ACHN (cell line): ENCODE measurements at places on chromosomes 12 and 14.

DNA sequence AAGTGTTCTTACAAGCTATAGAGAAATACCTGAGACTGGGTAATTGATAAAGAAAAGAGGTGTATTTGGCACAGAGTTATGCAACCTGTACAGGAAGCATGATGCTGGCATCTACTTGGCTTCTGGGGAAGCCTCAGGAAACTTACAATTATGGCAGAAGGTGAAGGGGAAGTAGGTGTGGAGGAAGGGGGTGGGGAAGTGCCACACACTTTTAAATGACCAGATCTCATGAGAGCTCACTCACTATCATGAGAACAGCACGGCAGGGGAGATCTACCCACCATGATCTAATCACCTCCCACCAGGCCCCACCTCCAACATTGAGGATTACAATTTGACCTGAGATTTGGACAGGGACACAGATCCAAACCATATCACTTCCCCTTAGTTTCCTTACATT, 32.8 kb downstream of the TSHR start:
- no peak for DNase-seq

- DNase-seq = no peak
Observed at GRCh38 chr12:88896958-88897357, 316.7 kb upstream of the KITLG start.

GRCh38 chr12:70853326-70853725, 67.2 kb downstream of the PTPRR start:
- no peak for DNase-seq

- DNase-seq = no peak
Observed at GRCh38 chr12:51346581-51346980, at the start of gene CELA1. CELA1 (minus strand) TSS chr12:51346679; CDS start chr12:51346638, 41 bp downstream.

GRCh38 chr12:132003846-132004245, 54.1 kb downstream of the EP400 start:
- peak; percentile 93 for DNase-seq

- peak; percentile 19 for DNase-seq
Observed at GRCh38 chr14:28375295-28375694, 391.3 kb upstream of the FOXG1 start.

DNA sequence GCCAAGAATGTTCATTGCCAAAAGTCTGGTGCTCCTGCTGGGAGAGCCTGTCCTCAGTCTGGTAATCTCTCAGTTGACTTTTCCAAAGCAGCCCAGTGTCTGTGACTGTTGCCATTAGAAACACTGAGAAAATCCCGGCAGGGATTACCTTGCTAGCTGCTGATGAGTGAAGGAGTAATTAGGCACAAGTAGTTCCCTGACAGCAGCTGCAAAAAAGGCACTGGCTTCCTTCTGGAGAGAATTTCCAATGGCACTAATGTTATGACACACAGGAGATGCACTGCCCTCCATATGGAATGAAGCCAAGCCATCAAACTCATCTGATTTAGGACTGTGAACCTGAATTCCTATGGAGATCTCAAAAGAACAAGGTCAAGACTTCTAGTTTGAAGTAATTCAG, 1321.2 kb upstream of the SEL1L start:
- no peak for DNase-seq
